Activated CD4-positive, alpha-beta T cell treated with anti-CD3 and anti-CD28 coated beads, Interleukin-2, Interleukin-4, amounts not matched to agents 100 ng/mL and 50 ng/mL, durations not matched to agents 16 hours and 8 hours (primary cell): ENCODE measurements at places on chromosomes 13 and 19.
A peak's percentile ranks its signal among the peaks of the same experiment; 100 is the strongest.

DNA sequence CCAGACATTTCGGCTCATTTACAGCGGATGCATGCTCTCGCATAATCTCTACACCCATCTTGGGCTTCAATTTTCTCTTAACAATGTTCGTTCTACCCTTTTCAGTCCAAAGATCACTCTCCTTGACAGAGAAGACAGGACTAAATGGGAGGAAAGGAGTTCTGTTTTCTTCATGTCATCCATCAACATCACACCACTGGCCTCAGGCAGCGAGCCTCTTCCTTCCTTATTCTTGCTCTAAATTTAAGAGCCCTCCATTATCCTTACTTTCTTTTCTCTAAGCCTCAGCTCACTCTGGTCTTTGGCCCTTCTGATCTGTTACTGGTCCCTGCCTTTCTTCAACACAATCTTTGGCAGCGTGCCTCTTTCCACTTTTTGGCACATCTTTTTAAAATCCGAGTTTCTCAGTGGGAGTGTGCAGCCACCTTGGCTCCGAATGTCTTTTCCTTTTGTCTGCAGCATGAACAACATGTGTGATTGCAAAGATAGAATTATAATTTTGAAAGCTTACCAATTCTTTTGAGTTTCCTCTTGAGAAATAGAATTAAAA is 98.7 kb downstream of the FAM216B start:
- no peak for DNase-seq

DNA sequence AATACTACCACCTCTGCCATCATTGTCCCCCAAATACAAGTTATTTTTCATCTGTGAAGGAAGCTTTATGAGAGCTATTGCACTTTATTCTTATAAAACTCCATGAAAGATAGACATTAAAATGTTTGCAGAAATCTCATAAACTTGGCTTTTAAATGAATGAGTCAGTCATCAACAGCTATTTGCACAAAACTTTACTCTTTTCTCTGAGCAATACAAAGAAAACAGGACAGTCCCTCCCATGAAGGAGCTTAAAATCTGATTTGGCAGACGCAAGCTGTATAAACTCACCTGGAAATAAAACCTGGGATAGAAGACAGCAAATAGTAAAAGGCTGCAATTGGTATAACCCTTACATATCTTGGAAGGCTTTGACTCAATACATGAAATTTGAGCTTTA is 16.6 kb upstream of the RCBTB1 start:
- DNase-seq = no peak

DNA sequence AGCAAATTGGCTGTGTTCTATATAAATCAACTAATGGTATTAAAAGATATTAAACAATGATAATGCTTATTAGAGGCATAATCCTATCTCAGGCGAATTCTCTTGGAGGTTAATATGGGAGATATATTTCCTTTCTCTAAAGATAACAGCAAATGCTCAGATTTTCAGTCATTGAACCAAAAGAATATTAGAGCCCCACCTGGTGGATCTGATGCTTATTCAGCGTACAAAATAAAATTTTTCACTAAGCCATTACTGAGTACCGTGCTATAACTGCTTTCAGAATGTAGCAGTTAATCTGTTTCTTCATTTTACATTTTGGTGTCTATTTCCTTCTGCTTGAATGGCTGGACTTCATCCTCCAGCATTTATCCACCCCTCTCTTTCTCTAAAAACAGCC is 143.3 kb upstream of the IPO5 start:
- no peak for DNase-seq

DNA sequence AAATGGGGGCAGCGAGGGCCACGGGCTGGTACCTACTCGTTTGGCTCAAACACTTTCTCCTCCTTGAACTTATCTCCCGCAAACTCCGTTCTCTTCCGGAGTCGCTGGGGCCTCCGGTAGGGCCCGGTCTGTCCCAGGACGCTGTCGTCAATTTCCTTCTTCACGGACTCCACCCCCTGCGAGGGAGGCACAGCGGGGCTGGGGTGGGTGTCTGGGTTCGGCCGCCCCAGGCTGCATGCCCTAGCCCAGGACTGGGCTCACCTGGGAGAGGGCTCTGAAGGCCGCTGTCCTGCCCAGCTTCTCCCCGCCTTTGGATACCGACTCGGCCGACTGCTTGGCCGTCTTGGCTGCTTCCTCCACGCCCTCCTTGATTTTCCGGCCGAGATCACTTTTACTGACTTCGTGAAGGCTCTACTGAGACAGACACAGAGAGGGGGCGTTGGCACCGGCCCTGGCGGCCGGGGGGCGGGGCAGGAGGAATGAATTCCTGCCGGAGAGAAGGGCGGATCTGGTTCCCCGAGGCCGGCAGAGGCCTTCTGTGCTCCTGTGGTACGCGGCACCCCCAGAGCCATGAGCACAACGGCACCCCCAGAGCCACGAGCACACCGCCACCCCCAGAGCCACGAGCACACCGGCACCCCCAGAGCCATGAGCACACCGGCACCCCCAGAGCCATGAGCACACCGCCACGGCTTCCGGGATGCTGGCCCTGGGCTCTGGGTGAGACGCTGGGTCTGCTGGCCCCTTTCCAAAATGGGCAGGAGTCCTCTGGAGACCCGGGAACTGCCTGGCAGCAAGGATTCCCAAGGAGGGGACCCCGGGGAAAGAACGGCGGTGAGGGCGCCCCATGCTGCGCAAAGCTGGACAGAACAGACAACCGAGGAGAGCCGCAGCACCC is 8.1 kb upstream of the CTXN1 start:
- DNase-seq = no peak

GRCh38 chr19:1243768-1244692 is 2.5 kb downstream of the ATP5F1D start:
- DNase-seq = peak; percentile 83

- no peak for DNase-seq
Measured at GRCh38 chr19:33450689-33451088, 70.9 kb downstream of the PEPD start.

DNA sequence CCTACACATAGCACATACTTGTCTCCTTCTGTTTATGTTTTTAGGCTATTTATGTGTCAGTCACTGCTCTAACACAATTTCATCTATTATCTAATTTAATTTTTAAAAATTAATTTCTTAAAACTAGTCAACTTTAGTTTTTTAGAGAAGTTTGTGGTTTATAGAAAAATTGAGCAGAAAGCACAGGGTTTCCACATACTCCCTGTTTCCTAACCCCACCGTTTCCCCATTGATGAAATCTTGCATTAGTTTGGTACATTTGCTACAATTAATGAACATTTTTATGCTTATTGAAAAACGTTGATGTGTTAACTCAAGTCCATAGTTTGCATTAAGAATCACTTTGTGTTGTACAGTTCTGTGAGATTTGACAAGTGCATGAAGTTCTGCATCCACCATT is 53.5 kb downstream of the TNFSF13B start:
- DNase-seq = no peak

DNA sequence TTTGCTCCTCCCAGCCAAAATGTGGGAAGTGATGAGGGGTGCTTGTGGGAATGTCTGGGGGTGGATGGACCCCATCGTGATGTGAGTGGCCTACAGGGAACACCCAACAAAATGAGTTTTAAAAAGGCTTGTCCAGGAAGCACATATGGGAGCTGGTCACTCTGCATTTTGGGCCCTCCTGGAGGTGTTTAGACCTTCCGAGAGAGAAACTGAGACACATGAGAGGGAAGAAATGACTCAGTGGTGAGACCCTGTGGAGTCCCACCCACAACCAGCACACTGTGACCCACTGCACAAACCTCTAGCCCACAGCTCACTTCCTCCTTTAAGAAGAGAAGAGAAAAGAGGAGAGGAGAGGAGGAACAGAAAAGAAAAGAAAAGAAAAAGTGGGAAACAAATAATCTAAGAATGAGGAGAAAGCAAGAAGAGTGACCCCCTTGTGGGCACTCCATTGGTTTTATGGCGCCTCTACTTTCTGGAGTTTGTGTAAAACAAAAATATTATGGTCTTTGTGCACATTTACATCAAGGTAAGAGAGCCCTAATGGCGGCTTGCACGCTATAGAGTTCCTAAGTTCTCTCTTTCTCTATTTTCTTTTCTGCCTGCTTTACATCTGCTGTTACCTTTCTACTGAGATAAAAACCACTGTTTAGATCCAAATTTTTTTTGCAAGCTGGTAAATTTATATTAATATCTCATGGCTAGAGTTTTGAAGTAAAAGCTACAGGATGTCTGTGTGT is 13.3 kb upstream of the LILRB1 start:
- no peak for DNase-seq

DNA sequence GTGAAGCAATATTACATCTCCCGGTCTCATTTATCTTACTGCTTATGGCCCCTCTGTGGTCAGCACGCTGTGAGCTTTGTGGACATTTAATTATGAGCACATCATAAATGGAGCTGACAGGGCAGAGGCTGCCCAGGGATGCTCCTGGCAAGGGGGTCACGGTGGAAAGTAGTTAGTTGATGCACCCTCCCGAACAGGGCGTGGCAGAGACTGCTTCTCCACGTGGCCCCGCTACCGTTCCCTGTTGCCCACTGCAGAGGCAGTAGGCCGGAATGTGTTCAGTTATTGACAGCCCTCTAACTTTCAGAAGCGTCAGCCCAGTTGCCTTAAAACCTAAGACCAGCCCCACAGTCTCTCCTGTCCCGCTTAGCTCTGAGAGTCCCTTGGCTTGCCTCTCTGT is 180.3 kb upstream of the ZNF507 start:
- no peak for DNase-seq

DNA sequence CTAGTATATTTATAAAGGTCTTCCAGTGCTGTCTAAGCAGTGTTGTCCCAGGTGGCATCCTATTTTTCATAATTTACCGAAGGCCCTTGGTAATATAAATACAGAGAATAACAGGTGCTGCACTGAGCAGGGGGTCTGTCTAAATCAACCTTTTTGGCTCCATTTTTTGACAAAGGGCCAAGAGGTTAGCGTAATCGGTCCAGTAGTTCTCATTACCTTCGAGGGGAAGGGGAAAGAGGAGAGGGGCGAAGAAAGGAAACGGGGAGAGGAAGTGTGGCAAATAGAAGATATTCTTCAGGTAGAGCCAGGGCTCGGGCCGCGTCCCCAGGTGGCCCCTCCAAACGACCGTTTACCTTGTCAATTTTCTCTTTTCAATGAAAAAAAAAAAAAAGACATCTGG is 749 bp upstream of the PAN3 start:
- no peak for DNase-seq

DNA sequence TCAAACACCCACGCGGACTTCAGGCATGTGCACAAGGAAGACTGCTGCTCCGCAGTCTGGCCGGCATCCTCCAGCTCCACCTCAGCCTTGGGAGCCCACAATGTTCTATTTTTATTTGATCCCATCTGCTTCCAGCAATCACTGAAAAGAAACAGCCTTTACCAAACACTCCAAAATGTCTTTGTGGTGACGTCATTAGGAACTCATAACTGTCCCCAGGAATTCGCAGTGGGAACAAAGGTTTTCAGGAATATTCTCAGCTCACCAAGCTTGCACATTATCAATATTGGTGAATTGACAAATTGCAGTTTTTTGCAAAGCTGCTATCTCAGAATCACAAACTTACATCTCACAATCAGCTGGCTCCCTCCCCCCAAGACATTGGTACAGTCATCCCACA is 15.2 kb upstream of the ZNF841 start:
- DNase-seq = no peak

DNA sequence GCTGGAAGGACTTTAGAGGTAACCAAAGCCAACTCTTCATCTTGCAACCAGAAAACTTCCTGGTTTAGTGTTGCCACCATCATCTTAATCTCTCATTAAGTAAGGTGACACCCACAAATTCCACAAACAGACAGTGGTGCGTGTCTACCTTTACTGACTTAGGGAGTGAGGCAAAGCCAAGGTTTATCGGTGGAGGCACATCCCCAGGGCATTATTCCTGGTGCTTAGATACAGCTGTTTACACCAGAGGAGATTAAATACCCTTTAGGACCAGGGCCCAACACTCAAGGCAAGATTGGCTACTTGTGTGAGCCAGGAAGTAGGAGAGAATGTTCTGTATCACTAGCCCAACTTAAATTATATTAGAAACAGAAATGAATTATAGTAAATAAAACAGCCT is 9.5 kb downstream of the STOML3 start:
- DNase-seq = no peak

DNA sequence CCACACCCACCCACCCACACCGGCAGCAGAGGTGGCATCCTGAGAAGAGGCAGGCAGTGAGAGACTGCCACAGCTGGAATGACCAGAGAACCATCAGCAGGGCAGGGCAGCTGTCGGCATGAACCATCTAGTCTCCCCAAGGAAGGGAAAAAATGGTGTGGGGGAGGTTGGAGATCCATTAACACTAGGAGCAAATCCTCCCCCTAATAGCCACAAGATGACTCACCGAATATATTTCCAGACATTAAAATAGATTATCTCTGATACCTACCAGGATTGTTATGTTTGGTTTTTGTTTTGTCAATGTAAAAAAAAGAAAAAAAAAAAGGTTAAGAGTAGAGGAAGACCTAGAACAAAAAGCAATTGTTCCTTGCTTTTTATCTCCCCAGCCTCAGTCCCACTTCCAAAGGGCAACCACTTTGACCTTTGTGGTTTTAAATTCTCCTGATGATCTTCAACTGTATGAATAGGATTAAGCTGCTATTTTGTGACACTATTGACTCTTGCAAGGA is 34.2 kb downstream of the THSD1 start:
- DNase-seq = no peak

- DNase-seq = no peak
Measured at GRCh38 chr19:32809754-32810153, 59.8 kb downstream of the SLC7A9 start.

- DNase-seq = no peak
Measured at GRCh38 chr13:94641409-94641941, 39.8 kb downstream of the GPR180 start.

- DNase-seq = peak; percentile 35
Measured at GRCh38 chr13:98466634-98467236, 110.2 kb downstream of the STK24 start.

DNA sequence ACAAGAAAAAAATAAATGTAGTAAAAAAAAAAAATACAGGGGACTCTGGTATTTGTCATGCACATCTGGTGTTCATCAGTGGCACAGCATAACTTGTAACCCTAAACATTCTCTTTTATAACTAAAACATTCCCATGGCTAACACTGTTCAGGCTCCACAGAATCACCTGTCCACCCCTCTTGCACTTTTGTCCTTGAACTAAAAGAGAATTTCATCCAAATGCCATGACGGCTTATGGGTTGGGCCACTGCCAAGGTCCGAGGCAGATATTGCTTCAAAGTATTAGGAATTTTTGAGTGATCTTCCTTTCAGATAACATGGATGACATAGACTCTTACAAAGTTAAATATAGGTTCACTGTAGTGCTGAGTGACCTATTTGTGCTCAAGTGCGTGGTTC is 25.7 kb upstream of the SERP2 start:
- DNase-seq = no peak

DNA sequence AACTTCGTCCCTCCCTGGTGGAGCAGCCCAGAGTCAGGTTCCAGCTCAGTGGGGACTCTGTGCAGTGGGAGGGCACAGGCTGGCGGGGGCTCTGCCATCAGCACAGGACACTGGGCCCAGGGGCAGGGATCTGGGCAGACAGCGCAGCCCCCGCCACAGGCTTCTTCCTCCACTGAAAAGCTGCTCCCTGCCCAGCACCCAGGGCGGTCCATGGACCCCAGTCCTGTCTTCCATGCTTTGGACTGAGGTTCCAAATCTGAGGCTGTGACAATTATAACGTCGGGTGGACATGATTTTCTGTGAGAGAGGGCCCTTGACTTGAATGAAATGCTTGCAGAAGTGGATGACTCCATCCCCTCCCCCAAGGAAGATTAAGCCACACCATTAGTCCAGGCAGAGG is 21.2 kb upstream of the NCCRP1 start:
- no peak for DNase-seq
